ENCODE measurements at places on chromosomes 12 and 14.
A peak's percentile ranks its signal among the peaks of the same experiment; 100 is the strongest.

DNA sequence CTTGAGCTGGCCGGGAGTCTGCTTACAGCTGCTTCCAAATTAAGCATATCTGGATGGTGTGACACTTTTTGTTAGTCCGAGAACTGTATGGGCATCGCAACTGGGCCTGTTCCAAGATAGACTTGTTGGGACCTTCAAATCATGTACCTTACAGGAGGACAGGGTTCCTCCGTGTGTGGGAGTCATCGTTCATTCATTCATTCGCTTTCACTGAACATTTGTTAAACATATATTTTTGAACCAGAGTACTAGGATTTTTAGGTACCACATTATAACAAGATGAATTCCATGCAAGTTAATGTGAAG is 387 bp upstream of the IPO8 start:
- DNase-seq = no peak

DNA sequence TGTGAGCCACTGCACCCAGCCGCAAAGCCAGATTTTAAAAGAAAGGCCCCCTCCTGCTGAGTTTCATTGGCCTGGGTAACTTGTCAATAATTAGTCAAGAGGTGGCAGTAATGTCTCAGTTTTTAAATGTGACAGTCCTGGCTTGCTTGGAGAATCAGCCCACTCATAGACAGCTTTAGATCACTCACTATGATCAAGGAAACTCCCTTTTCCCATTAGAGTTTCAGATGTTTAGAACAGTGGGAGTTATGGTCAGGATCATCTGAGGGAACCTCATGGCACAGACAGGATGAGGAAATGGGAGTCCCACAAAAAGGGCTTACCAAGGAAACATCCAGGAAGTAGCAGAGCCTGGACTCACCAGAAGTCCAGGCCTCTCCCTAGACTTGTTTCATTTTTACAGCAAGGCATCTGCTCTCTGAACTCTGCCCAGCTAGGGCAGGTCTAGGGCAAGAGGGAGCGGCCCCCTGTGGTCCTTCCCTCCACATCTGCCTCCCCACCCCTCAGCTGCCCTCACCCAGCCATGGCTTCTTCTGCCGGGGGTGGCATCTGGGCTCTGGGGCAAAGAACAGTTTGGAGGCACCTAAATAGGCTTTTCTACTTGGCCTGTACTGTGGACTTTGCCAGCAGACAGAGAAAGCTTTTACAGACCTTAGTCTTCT is 11.2 kb downstream of the BCL2L14 start:
- DNase-seq = no peak

GRCh38 chr12:19432309-19433170 is 6.8 kb upstream of the AEBP2 start:
- DNase-seq = no peak

- no peak for DNase-seq
These were observed 9.4 kb downstream of the HIGD1C start for GRCh38 chr12:50961708-50962107.

DNA sequence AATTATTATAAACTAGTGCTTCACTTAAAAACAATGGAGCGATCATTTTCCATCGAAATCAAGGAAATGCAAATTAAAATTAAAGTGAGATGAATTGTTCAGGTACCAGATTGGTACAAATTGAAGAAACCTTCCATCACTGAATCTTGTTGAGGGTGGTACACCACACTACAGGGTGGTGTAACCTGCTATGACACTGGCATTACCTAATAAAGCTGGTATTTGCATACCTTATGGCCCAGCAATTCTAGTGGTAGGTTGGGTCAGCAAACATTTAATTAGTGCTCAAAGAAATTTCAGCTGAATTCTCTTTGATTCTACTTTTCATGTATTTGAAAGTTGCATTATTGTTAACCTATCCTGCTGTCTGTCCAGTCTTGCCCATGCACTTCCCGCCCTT is 9.2 kb downstream of the TIGAR start:
- DNase-seq = no peak

GRCh38 chr14:82757776-82758175 is 1224.1 kb upstream of the SEL1L start:
- DNase-seq = no peak

GRCh38 chr12:21884936-21885335 is 56.3 kb downstream of the ABCC9 start:
- DNase-seq = no peak

DNA sequence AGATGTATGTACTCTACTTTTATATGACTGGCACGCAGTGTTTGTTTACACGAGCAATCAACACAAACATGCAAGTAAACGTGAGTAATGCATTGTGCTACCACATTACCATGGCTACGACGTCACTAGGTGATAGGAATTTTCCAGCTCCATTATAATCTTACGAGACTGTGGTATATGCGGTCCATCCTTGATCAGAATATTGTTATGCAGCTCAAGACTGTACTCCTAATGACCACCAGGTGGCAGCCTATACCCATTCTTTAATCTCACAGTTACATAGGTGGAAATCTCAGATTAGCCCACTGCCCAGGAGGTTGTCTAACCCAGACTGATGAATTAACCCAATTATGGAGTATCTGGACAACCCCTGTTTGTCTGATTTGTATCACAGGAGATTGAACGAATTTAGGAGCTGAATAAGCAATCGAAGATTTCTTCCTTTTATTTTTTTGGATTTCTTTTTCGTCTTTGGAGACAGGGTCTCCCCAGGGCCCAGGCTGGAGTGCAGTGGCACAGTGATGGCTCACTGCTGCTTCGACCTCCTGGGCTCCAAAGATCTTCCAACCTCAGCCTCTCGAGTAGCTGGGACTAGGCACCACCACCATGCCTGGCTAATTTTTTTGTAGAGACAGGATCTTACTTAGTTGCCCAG is 8.7 kb upstream of the TESPA1 start:
- DNase-seq = peak; percentile 28

Data from stimulated activated CD4-positive, alpha-beta T cell treated with anti-CD3 and anti-CD28 coated beads, TNF-alpha, amount 100 ng/mL, for 24 hours (primary cell).